ENCODE measurements at places on chromosomes 7 and 10.
A peak's percentile ranks its signal among the peaks of the same experiment; 100 is the strongest.

DNA sequence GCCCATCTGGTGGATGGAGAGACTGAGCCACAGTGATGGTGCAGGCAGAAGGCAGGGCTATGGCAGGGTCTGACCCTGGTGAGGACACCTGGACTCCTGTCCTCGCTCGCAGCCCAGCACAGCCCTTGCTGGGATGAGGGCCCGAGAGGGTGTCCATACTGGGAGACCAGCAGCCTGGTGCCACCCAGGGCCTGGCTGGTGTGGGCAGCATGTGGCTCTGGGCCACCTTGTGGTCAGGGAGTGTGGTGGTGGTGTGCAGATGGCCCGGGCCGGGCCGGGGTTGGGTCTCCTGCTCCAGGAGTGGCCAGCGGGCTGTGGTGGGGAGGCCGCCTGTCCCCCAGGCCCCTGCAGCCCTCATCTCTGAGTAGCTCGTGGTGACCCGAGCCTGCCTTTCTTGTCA lies 14.9 kb downstream of the ADCY1 start:
- no peak for DNase-seq

DNA sequence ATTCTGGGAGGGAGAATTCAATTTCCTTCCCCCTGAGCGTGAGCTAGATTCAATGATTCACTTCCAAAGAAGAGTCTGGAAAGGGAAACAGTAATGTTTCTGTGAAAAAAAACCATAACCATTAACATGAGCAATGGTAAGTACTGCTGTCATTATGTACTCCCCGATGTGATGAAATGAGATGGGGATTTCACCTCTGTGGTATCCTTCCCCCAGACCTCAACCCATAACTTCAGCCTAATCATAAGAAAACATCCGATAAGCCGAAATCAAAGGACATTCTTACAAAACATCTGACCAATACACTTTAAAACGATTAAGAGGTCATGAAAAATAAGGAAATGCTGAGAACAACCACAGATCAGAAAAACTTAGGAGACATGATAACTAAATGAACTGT lies 27.2 kb downstream of the EZH2 start:
- no peak for DNase-seq

GRCh38 chr10:99569253-99569939 lies 36.7 kb downstream of the NKX2-3 start:
- DNase-seq, result no peak

DNA sequence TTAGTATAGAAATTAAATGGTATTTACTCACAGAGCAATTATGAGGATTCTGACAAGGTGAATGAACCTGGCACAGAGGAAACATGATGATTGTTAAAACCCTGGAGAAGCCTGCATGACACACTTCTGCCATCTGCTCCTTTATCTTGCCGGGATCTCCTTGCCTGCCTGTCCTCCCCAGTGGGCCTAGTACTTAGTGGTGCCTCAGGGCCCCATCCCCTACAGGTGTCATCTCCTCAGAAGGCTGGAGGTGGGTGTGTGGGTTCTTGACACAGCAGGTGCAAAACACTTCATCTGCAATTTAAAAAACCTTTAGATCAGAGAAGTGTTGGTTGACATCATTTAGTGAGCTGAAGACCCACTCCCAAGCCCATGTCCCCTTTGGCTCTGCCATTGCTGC lies 261.2 kb downstream of the ADRA2A start:
- no peak for DNase-seq

DNA sequence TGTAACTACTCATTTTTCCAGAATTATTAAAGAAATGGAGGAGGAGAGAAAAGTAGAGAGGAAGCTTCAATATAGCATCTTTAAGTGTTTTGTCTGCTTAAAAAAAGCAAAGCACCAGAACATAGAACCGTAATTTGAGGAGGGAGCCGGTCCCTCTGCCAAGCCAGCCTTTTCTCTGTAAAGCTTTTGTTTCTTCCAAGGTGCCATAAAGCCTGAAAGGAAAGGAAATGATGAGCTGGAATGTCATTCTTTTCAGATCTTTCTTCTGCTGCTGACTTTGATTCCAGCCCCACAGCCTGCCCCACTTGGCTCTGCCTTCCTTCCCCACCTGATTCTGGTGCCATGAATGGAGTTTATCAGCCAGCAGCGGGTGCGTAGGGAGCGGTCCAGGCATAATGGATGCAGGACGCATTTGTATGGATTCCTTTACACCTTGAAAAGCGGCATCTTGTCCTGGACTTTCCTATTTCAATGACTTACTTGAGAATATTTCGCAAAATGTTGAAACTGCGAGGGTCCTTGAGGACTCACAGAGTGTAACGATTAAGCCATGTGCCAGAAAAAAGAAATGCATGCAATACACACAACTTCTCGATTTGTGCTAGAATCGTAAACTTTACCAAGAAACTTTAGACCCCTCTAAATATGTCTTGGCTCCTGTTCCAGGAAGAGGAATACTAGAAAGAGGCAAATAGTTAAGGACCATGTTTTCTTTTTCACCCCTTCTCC lies 569.5 kb upstream of the MGMT start:
- DNase-seq, result no peak

- DNase-seq, result no peak
Measured at GRCh38 chr7:111103678-111104274, 12.8 kb downstream of the LRRN3 start.

GRCh38 chr7:96837593-96837992 lies 127.9 kb upstream of the SEM1 start:
- DNase-seq, result peak; percentile 5

GRCh38 chr10:80452069-80452468 lies 2.0 kb upstream of the TSPAN14 start:
- DNase-seq, result no peak

DNA sequence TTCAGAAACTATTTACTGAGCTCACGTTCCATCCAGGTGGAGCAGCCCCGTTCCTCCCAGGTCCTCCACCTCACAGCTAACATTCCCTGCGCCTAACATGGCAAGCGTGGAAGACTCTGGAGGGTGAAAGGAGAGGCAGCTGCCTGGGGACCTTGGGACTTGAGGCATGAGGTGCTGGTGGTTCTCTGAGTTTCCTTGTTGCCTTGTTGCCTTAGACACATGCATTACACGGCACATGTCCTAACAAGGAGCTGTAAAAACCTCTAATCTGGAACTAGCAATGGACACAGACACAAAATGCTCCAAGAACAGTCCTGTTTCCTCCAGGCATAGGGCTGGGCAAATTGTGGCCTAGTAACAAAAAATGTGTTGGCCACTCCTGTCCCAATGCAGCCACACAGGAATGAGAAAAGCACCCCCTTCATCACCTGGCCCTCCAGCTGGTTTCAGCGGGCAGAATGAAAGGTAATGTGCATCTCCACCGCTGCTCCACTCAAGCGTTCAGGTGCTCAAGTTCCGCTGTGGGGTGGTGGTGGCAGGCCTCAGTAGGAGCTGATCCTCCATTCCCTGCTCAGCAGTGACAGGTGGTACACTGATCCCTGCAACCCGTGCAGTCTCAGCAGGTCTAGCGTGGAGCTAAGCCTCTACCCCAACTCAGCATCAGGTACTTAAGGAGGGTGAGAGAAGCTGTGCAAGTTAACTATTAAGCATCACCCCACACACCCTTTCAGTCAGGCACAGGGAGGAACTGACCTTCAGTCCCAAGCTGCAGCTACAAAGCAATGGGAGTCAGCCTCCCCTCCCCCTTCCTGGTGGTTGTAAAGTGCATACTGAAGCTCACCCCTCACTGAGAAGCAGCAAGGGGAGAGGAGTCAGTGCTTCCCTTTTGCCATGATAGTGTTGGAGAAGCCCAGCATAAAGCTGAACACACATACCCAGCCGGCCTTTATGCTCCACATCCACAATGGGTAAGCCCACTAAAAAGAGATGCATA lies 382.8 kb downstream of the SDK1 start:
- no peak for DNase-seq

GRCh38 chr7:155795401-155795800 lies 16.9 kb downstream of the SHH start:
- no peak for DNase-seq

DNA sequence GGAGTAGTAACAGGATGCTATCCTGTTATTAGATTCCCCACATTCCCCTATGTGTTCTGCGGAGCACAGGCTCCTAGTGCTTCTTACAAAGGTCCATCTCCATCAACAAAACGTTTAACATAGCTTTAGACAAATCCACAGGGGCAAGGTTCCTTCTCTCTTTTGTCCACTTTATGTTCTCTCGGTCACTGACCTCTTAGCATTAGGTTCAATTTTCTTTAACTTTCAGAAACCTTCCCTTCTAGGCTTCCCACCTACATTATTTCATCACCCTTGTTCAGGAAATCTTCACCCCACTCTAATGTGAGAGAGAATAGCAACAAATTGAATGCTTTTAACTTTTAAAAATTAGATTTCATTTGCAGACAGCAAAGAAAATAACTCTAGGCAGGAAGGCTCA lies 84.9 kb downstream of the DOCK4 start:
- DNase-seq, result no peak

GRCh38 chr7:55464422-55464821 lies 99.3 kb downstream of the LANCL2 start:
- no peak for DNase-seq

DNA sequence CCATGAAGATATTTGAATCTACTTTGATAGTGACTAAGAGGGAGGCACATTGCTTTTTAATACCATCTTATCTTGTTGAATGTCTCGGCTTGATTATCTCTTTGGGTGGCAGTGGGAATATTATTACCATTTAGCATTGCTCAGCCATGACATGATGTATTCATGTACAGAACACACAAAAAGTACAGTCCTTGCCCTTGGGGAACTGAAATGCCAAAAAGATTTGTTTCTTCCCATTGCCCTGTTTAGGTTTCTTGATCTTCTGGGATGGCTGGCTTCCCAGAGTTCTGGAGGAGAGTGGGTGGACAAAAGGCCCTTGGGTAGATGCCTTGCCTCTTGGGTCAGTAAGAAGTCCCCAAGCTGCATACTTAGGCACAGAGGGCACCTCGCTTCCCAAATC lies 23.8 kb downstream of the SUFU start:
- no peak for DNase-seq

DNA sequence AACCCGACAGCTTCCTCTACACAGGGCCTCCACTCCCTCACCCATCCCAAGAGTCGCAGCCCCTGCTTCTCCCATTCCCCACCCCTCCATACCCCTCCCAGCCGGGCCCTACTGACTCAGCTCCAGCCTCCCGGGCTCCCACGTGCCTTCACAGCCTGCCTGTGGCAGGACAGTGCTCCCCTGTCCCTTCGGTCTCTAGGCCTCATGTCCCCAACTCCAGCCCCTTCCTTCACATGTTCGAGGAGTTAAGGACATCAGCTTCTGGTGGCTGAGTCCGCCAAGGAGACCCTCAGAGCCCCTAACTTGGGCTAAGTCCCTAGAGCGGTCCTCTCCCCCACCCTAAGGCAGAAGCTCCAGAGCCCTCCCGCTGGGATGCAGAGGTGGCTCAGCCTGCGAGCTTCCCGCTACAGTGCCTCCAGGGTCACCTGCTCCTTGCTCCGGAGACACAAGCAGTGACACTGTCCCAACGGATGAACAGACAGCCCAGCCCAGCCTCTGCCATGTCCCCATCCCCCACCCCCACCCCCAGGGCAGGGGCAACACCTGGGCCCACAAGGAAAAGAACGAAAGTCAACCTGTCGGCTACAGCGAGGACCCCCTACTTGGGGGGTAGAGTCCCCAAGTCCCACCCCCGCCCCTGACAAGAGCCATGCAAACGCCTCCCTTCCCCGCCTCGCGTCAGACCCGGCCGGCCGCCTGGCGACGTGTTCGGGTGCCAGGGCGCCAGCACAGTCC lies 716 bp downstream of the SMARCD3 start:
- no peak for DNase-seq

DNA sequence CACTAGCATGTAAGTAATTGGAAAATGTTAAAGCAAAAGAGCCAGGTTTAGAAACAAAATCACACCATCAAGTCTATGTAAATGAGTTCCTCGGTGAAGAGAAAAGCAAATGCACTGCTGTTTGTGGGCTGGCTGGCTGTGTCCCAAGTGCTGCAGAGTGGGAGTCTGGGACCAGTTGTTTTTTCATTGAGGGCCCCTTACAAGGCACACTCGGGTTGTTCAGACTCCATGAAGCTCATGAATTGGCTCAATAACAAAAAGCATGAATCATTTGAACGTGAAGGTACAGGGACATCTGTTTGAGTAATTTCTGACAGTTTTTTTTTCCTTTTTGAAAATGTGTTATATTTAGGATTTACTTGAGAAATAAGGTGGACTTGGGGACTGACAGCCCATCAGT lies 28.0 kb downstream of the GRK5 start:
- no peak for DNase-seq

GRCh38 chr10:59865101-59865500 lies 41.3 kb downstream of the CCDC6 start:
- no peak for DNase-seq

DNA sequence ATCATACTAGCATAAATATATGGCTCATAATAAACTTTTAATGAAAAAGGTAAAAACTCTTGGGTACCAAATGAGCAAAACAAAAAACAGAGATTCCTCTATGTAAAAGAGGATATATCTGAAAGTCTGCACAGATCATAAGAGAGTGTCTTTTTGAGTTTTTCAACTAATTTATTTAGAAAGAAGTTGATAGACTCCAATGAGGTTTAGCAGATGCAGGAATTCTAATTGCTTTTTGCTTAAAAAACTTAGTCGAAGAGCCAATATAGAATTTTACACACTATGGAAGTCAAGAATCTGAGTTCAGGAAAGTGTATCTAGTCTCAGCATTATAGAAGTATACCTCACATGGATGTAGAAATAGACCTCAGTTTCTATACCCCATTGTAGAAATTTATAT lies 3.4 kb upstream of the MLLT10 start:
- no peak for DNase-seq

All from GM19239 (cell line).